ENCODE measurements at places on chromosomes 11 and 22.

- peak; percentile 42 for DNase-seq
Measured at GRCh38 chr11:69080257-69080995, 31.7 kb downstream of the TPCN2 start.

GRCh38 chr11:63840356-63841060, 1.6 kb downstream of the MARK2 start:
- peak; percentile 18 for DNase-seq

DNA sequence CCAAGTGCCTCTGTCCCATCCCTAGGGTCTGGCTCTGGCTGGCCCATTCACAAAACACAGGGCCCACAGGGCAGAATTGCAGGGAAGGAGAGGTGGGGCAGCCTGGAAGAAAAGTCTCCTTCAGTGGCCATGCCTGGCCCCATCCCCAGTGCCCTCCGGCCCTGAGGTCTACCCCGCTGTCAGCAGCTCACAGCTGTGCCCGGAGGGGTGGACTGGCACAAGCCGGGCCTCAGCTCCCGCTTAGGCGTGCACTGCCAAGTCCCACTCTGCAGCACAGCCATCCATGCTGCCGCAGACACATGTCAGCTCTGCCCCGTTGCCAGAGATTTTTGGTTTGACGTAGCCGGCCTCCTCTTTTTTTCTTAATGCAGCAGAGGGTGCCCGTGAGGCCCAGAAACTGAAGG, 3.9 kb upstream of the SCN2B start:
- DNase-seq: no peak

GRCh38 chr11:67060111-67060522, 3.5 kb downstream of the RHOD start:
- DNase-seq: no peak

- no peak for DNase-seq
Measured at GRCh38 chr11:6542727-6543126, 45.6 kb downstream of the DNHD1 start.

- DNase-seq: no peak
Measured at GRCh38 chr11:106466521-106467080, 389.1 kb downstream of the AASDHPPT start.

DNA sequence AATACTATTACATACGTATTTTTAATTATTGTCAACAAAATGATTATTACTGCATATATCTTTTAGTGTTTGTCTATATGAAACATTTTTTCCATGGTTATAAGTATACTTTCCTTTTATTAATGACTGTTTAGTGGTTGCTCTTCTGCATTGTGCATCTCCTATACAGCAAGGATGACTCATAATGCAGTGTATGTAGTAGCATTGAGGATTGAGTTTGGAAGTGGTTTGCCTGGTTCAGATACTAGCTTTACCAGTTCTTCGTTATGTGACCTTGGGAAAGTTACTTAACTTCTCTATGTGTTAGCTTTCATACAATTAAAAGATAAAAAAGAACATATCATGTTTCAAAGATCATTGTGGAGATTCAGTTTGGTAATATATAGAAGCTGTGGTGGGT, 44.1 kb downstream of the CHORDC1 start:
- no peak for DNase-seq

DNA sequence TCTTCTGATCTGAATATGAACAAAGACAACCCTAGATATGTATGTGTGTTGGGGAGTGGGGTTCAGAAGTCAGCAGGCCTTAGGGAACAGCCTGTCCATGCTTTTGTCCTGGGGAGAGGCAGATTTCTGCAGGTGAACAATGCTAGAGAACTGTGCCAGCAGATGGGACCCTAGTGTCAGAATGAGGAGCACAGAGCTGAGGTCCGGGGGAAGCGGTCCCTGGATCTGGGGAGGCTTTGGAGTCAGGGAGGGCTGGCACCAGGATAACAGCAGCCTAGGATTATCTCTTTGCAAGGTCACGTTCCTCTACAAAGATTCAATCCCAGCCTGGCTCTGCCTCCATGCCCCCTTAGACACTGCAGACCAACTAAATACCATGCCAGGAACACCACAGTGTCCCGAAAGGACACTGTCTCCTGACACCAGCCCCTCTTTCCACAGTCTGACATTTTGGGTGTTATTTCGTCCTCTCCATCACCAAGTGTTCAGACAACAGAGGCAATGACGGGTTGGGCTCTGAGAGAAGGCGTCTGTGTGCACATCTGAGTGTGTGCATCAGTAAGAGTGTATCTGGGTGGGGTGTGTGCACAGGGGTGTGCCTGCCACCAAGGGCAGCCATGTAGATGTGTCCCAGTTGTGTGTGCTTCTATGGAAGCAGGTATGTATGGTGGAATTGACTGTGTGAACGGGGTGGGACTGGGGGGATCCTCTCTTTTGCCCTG, 43.5 kb downstream of the EIF3F start:
- no peak for DNase-seq

DNA sequence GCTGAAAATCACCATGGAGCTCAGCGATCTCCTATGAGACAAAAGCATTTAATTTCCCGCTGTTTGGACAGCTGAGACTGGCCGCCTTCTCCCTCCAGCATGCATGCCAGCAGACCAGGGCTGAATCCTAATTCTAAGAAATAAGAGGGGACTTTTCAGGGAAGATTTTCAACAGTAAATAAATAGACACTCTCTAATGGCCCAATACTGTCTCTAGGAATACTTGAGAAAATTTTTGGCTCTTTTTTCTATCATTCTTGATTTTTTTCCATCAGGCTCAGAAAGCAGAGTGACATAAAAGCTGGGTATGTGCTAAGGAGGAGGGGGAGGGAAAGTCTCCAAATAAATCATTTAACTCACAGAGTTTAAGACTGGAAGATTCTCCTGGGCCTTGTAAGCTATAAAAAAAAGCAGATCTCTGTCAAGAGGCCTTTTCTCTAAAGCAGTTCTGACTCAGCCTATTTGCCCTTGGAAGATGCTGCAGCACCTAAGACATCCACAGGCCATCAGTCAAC, 17.6 kb upstream of the SPON1 start:
- DNase-seq: no peak

GRCh38 chr11:115155978-115156377, 348.2 kb downstream of the CADM1 start:
- DNase-seq: no peak
